Caco-2 (cell line): ENCODE measurements at places on chromosomes 2 and 18. TPM values are rescaled to one million over a fixed set of nuclear protein-coding genes. Genes with fewer than 3 reads are reported as not detected.

- no peak for DNase-seq
- no peaks in the 10 kb centered on the region for H3K4me1 ChIP-seq
These were observed 3.0 kb downstream of the DHRS9 start for GRCh38 chr2:169072163-169072925.

GRCh38 chr2:225069966-225070365, 27.7 kb upstream of the DOCK10 start:
- H3K27ac ChIP-seq, result no peak overlapping the region
- H3K4me3 ChIP-seq, result no peak overlapping the region
- H3K36me3 ChIP-seq, result no peaks in the 10 kb centered on the region

DNA sequence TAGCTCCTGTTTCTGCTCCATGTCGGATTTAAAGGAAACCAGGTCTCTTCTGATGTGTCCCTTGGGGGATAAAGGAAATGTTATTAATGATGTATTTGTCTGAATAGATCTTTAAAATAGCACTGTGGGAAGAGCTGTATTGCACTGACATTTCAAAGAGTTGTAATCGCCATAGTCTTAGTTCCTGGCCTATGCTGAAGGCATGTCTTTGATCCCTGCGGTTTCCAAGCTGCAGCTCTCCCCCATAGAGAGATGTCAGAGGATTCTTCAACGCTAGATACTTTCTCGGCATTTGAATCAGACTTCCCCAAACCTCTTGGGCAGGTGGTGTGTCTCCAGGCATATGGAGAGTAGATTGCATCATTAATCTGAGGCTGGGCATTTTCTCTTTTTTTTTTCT, 40.4 kb downstream of the NAT8 start:
- no peak overlapping the region for H3K27ac ChIP-seq
- no peak for DNase-seq
- H3K36me3 ChIP-seq, result no peaks in the 10 kb centered on the region; the same call in 1 of the 2 replicates
- no peak overlapping the region for H3K4me3 ChIP-seq
- no peaks in the 10 kb centered on the region for H3K4me1 ChIP-seq
- H3K27me3 ChIP-seq, result no peaks in the 10 kb centered on the region

LAMA3 gene
- total RNA-seq, result 34.6 and 37.9 TPM in 2 replicates
